ENCODE measurements at places on chromosomes 2 and 18. TPM values are rescaled to one million over a fixed set of nuclear protein-coding genes. Genes with fewer than 3 reads are reported as not detected.

EIF2AK2 gene
- polyA plus RNA-seq = 21.2 TPM

PLA2R1 gene
- polyA plus RNA-seq = 1.4 TPM

SLC38A11 gene
- 0.15 TPM for polyA plus RNA-seq

CYBRD1 gene
- 73.0 TPM for polyA plus RNA-seq

CFAP221 gene
- 0.15 TPM for polyA plus RNA-seq

ELOA2 gene
- polyA plus RNA-seq = not detected

SERPINB3 gene
- polyA plus RNA-seq = not detected

OSBPL6 gene
- 4.6 TPM for polyA plus RNA-seq

Data from hindlimb muscle (tissue), 1 donor.